RPMI7951 (cell line): ENCODE measurements at places on chromosomes 13 and 19. TPM values are rescaled to one million over a fixed set of nuclear protein-coding genes. Genes with fewer than 3 reads are reported as not detected.

The FPR3 gene
- total RNA-seq, result 0.60 and 0.98 TPM in 2 replicates

The ATP5F1D gene
- total RNA-seq, result 41.8 and 78.0 TPM in 2 replicates

The KIR2DL4 gene
- total RNA-seq, result not detected in 2 replicates

The SBSN gene
- not detected in 2 replicates for total RNA-seq

The THSD8 gene
- total RNA-seq, result not detected in 2 replicates

The FCAR gene
- not detected in 2 replicates for total RNA-seq

The FUT2 gene
- total RNA-seq, result not detected in 2 replicates

The ATP8B3 gene
- total RNA-seq, result 5.5 and 7.8 TPM in 2 replicates

GRCh38 chr13:76538004-76538403 lies 348.2 kb downstream of the KCTD12 start:
- DNase-seq, result no peak

DNA sequence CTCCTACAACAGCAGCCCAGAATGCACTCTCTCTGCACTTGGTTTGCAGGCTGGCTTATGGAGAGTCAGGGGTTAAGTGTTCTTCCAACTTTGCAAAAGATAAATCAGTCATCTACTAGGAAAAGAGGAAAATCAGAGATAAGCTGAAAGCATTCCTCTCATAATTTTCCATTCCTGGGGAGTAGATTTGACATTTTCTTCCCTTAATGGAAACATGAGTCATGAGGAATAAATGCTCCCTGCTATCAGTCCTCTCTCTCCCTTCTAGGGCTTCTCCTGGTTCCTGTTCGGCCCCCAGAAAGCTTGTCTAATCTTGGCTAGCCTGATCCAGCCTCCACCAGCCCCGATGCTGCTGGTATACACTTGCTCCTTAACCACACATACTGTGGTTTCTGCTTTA lies 28.4 kb upstream of the ENOX1 start:
- DNase-seq, result peak; percentile 79

DNA sequence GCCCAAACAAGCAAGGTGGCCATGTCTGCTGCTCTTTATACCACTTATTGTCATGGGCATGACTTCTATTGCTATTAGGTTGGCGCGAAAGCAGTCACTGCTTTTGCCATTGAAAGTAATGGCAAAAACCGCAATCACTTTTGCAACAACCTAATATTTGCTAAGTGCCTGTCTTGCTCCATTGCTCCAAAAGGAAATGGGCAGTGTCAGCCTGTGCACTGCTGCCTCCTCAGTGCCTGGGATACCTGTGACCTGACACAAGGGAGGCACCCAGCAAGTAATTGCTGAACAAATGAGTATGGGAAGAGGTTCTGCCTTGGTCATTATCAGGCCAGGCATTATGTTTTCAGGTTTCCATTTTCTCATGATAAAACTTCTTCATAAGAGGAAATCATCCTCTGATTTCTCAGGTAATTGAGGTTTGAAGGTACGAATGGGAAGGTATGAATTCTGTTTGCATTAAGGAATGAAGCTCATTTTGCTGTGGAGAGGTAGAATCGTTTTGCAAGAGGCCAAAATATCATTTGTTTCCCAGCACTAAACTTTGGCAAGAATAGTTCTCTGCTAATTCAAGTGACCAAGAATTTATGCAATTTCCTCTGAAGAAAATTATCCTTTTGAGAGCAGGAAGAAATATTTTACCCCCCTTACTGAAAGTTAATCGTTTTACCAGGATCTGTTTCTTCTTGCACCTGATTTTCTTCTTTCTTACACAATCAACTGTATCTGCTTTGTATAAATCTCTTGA lies 128.4 kb upstream of the SPRY2 start:
- DNase-seq, result no peak

DNA sequence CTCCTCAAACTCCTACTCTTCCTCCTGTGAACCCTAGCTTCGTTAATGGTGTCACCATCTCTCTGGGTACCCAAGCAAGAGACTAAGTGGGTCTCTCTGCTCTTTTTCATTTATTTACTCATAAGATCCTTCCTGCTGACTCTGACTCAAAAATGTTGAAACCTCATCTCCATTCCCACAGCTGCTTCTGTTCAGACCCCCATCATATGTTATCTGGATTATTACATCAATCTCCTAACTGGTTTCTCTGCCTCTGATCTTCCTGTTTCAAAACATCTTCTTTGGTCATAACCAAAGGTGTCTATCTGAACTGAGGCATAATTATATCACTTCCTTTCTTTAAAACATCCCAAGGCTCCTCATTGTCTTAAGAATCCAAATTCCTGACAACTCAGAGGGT lies 2.0 kb upstream of the MEDAG start:
- no peak for DNase-seq

DNA sequence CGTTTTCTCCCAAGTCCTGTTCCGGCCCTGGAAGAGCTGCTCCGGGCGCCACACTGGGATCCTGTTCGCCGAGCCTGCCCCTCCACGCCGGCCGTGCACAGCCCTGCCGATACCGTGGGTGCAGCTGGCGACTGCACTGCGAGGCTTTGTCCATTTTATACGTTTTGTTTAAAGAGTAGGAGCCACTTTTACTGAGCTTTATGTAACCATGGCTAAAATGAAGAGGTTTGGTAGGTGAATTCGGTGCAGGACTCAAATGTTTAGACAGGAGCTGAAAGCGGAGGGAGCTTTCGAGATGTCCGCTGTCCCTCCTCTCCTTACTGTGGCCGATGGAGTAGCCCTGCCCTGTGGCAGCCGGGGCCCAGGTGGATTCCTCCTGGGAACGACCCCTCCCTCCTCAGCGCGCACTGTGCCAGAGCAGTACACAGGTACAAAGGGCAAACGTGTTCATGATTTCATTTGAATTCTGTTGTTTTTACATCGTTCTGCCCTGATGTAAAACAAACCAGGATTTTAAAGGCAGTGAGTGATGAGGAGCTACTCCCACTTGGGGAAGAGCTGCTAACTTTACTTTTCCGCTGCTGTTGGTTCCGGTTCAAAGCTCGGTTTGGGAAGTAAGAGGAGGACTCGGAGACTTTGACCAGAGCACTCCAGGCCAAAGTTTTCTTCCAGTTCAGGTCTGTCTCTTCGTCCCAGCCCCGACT lies 1.7 kb downstream of the COL4A2 start:
- DNase-seq, result no peak

DNA sequence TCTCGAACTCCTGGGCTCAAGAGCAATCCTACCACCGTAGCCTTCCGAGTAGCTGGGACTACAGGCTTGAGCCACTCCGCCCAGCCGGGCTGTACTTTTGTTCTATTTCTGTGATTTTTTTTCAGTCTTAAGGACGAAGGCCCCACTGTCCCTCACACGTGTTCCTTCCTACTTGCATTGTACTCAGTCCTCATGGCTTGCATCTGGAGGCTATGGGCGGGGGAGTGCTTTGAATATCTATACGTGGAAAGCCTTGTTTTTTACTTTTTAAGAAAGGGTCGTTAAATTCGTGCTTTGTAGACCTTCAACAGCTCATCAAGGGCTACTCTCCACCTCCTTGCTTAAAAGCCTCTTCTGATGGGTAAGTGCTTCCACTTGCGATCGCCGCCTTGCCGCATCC lies 36.8 kb downstream of the NLRP12 start:
- no peak for DNase-seq

DNA sequence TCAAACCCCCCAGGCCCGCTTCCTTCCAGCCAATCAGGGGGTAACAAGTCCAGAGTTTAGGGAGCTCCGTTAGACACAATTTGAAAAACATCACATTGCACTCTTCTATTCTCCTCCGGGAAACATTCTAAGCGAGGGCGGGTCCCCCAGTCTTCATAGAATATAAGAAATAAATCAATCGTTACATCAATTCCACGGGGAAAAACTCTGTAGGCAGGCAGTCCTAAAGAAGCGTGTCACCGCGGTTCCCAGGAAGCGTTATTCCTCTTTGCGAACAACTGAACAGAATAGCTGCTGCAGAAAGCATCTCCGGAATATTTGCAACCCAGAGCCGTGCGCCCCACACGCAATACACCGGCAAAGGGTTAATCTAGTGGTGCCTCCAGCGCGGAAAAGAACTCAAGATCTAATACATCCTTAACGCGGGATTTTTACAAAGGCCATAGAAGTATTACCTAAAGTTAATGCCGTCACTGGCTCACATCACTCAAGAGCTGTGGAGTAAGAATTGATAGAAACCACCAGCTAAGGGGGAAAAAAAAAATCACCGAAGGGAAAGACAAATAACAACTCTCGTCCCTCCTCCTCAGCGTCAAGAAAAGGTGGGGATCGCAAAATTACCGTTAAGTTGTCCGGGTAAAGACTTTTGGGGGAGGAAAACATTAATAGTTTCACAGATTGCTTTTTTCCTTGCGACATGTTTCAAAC lies 65.1 kb downstream of the KCNRG start:
- peak; percentile 38 for DNase-seq

DNA sequence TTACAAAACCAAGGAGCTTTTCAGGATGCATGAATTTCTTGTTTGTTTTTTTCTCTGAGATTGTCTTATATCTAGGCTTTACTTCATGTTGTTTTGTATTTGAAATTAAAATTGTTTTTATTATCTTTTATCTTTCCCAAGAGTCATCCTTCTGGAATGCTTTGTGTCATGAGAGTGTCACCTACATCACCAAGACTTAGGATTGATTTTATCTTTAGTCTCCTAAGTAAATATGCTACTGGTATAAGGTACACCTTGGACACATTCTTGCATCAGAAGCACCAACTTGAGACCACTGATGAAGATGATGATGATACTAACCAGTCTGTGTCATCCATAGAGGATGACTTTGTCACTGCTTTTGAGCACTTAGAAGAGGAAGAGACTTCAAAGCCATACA lies 26.4 kb downstream of the AKAP11 start:
- DNase-seq, result no peak

GRCh38 chr13:48654511-48654910 lies 782 bp downstream of the CYSLTR2 start:
- DNase-seq, result no peak

- peak; percentile 99 for DNase-seq
Observed at GRCh38 chr19:42113641-42114348, 18.5 kb downstream of the POU2F2 start.

GRCh38 chr19:20928371-20928770 lies 5.3 kb downstream of the ZNF85 start:
- peak; percentile 62 for DNase-seq

DNA sequence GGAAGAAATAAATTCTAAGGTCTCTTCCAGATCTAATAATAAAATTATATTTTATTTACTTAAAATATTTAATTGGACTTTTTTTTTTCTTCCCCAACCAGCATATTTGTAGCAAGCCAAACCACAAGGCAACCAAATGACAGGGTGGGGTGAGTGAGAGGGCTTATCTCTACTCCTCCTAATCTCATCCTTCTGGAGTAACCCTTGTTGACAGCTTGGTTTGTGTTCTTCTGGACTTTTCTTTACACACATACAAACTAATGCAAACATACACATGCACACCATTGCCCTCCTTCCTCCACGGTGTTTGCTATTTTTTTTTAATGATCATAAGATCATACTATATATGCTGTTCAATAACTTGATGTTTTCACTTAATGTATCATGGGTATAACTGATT lies 383.1 kb downstream of the DLEU7 start:
- no peak for DNase-seq

DNA sequence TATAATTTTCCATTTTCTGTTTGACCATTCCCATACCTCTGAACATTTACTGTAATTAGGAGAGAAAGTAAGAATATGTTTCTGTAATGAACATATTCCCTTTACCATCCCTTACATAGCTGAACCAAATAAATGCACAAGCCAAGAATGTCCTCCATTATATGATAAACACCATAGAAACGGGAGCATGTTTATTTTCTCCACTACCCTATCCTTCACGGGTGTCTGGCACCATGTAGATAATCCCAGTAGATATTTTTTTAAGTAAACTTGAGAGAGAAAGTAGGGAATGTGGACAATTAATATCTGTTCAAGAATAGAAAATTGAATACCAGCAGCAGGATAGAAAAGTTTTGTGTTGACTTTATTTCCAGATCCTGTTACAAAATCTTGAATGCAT lies 928.4 kb downstream of the EFNB2 start:
- no peak for DNase-seq

DNA sequence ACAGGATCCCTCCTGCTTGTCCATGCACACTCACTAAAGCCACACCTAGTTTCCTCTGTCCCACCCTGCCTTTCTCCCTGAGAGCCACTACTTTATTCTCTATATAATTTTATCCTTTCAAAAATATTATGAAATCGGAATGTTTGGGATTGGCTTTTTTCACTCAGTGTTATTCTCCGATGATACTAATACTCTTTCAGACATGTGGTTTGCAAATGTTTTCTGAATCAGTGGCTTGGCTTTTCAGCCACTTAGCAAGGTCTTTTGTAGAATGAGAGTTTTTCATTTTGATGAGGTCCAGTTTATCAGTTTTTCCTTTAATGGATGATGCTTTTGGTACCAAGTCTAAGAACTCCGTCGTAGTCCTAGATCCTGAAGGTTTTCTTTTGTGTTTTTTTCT lies 11.6 kb downstream of the SPATA13 start:
- DNase-seq, result no peak

DNA sequence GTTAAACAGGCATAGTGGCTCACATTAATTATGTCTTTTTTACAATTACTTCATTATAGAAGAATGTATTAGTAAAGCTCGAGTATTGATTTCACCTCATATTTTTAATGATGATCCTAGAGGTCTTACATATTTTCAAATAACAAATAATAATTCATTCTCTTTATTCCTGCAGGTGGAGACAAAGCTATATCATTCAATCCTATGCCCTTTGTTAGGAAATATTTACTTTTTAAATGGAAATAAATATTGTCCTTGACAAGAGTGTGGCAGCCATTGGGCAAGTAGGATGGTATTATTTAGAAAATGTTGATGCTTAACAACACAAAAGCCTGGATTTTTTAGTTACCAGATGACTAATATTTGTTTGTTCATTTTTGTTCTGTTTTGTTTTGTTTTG lies 127.6 kb downstream of the COG6 start:
- no peak for DNase-seq

DNA sequence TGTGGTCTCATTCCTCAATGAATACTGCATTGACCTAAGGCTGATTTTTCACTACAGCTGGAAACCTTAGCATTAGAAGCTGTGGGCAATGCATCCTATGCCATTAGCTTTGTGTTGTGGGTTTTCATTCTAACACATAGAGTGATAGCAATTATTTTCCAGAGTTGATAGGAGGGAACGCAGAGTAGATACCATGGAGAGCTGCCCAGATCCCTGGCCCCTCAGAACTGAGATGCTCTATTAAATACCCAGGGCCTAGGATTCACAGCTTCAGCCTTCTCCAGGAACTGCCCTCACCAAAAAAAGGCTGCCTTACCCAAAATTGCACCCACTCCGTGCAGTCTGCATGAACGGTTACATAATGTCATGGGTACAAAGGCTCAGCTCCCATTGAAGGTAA lies 444.4 kb downstream of the SUCLA2 start:
- DNase-seq, result no peak

GRCh38 chr13:91174886-91175501 lies 172.5 kb upstream of the MIR17HG start:
- no peak for DNase-seq

DNA sequence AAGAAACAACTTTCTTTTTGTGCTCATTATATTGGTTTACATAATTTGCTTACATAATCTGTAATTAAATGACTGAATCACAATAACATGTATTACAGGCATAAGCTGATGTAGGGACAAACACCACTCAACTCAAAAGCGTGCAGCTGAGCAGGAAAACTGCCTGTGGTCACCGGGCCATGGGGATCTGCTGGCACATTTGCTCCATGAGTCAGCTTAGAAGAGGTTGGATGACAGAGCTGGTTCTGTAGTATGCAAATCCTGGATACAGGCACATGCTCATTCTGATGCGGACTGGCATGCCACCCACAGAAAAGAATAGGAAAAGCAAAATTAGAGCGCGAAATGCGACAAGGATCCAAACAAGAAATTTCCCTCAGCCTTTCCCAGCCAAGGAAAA lies 128.6 kb downstream of the USP12 start:
- DNase-seq, result peak; percentile 94
